Nephron progenitor cell (in vitro differentiated cells): ENCODE measurements at places on chromosomes 5 and 9.
A peak's percentile ranks its signal among the peaks of the same experiment; 100 is the strongest.

DNA sequence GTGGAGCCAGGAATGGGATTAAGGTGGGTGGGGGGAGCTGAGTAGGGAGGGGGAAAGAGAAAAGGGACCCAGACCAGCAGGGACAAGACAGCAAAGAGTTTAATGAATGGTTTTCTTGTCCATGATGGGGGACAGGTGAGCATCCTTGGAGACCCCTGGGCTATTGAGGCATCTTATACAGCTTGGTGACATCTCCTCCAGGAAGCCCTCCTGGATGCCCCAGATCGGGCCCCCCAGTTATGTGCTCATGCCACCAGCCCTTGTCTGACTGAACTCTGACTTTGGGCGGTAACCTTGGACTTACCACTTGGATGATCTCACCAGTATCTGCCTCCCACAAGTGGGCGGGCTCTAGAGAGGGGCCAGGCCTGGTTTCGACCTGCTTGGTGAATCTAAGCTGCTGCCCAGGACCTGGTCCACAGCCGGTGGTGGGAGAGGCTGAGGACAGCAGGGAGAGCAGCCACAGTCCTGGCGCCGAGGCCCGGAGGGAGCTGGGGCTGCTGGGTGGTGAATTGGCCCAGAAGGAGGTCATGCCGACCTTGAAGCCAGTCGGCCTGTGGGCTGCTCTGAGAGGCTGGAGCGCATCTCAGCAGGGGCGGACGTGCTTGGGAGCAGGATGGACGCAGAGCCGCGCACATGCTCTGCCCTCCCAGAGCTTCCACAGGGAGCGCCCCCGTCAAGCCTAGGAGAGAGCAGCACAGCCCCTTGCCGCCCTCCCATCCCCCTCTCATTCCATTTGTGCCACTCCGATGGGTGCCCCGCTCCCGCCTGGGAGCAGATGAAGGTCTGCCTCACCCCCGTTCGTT is 36.2 kb downstream of the UNC5A start:
- DNase-seq, result no peak

DNA sequence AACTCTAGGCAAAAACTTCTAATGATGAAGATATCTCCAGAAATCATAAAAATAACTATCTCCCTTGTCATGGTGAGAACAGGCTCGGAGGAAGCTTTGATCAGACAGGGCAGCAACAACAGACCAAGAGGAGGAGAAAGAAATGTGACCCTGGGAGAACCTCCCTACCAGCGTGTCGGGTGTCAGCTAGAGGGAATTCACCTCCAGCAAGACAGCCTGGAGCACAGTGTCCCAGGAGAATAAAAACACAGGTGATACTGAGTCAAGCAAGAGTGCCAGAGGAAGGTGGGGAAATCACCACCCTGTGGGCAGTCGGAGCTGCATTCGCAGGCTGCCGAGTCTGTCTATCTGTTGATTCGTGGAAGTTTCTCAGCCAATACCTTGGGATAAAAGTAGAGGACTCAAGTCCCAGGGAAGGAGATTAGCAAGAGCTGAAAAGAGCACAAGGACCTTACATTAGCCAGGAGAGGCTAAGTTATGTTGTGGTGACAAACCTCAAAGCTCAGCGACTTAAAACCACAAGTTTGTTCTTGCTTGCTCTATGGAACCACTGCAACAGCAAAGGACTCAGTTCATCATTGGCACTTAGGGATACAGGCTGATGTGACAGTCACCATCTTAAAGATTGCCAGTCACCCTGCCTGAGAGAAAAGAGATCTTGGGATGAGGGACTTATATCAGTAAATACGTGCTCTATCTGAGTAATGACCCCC is 598.3 kb downstream of the CCDC171 start:
- no peak for DNase-seq

DNA sequence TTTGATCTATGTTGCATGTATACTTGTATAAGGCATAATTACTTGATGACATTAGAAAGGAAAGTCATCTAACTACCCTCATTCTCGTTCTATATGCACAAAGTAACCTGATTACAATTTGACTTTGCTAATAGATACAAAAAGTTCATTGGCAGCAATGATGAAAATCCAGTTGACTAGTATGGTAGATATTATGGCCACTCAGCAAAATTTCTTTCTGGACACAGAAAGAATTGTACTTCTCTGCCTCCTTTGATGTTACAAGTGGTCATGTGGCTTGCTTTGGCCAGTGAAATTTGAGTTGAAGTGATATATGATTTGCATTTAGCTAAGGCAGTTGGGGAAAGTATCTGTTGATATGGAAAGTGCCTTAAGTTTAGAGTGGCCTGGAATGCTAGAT is 723.7 kb upstream of the ARRDC3 start:
- no peak for DNase-seq

DNA sequence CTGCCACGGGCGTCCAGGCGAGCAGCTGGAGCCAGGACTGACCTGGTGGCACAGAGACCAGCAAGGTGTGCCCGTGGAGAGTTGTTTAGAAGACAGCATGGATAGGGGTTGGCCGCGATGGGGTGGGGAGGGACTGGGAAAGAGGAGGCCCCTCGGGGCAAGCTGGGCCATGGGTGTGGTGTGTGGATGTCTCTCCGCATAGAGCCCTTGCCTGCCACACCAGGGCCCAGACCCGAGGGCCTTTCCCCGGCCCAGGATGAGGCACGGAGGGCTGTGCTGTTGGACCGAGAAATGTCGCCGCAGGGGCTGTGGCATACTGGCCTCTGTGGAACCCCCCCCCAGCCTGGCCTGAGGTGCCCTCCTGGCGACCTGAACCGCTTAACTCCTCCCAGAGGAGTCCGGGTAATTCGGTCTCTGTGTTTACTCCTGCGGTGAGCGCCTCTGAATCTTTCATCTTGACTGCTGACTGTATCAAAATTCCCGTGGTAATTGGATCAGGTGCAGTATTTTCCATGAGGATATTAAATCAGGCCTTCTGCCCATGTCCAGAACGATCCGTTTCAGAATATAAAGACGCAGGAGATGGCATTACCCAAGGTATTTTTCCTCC is 22.5 kb upstream of the LAMC3 start:
- DNase-seq, result no peak

GRCh38 chr5:76788362-76788761 is 30.5 kb upstream of the F2RL1 start:
- DNase-seq, result no peak

GRCh38 chr9:98755006-98755618 is 41.2 kb downstream of the ANKS6 start:
- no peak for DNase-seq

DNA sequence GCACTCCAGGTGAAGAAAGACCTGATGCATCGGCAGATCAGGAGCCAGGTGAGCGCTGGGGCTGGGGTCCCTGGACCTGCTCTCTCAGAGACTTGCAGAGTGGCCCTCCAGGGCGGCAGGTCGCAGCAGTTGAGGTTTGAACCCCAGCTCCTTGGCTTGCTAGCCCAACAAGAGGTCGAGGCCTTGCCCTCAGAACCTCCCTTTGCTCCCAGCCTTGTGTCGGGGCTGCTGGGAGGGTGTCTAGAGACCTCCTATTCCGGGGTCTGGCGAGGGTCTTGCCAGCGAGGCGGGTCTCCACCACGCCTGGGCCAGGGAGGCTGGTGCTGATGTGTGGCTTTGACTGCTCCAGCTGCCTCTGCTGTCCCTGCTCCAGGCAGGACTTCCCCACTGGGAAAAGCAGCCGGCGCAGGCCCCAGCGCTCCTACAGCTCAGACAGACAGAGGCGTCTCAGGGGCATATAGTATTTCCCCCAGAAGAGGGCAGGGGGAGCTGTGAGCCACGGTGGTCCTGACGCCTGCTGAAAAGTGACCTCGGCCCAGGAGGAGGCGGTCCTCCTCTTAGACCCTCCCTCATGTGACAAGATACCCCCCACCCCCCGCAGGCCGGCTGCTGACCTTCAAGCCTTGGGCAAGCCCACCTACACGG is 38.3 kb downstream of the LRSAM1 start:
- DNase-seq, result peak; percentile 76

DNA sequence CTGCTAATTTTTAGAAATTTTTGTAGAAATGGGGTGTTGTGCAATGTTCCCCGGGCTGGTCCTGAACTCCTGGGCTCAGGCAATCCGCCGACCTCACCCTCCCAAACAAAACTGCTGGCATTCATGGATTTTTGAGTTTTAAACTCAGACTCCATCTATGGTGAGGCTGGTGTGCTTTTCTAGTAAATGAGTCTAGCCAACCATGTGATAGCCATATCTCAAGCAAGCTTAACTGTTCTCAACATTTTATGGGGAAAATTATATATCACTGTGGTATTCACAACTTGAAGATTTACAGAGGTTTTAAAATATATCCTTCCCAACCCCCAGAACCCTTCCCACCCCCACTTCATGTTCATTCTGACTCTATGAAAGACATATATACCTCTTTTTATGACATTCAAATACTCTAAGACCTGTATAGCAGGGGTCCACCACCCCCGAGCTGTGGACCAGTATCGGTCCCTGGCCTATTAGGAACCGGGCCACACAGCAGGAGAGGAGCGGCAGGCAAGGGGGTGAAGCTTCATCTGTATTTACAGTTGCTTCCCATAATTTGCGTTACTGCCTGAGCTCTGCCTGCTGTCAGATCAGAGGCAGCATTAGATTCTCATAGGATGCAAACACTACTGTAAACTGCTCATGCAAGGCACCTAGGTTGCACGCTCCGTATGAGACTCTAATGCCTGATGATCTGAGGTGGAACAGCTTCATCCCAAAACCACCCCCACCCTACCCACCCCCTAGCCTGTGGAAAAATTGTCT is 4.5 kb upstream of the NADK2 start:
- DNase-seq, result no peak

DNA sequence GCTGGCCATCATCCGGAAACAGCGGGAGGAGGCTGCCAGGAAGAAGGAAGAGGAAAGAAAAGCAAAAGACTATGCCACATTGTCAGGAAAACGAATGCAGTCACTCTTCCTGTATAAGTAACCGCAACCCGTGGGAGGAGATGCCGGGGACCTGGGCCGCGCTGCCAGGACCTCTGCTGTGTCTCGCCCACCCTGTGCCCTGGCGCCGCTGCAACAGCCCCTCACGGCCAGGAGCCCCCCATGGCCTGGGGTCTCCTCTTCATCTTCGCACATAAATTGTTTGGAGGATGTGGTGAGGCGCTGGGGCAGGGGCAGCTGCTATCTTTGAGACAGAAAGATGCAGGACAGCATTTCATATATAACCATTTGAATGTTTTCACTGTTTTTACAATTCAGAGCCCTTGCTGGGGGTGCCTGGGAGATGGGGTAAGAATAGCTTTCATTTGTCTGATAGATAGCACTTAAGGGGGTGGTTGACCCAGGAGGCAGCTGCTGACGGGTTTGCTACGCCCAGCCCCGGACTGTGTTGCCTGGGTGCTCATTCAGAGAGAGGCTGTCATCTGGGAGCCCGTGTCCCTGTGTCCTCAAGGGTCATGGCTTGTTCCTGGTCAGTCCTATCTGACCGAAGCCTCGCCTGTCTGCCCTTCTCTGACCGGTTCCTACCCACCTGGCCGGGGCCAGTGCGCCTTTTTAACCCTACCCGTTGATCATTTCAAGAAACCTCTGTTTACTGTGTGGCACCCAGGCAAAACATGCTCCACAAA is 1067.7 kb upstream of the COX7C start:
- no peak for DNase-seq

GRCh38 chr9:108830272-108830671 is 25.5 kb downstream of the ACTL7B start:
- no peak for DNase-seq

- DNase-seq, result no peak
Measured at GRCh38 chr5:135051399-135051798, 17.4 kb upstream of the PITX1 start.

GRCh38 chr9:16637911-16638310 is 232.6 kb downstream of the BNC2 start:
- DNase-seq, result no peak

DNA sequence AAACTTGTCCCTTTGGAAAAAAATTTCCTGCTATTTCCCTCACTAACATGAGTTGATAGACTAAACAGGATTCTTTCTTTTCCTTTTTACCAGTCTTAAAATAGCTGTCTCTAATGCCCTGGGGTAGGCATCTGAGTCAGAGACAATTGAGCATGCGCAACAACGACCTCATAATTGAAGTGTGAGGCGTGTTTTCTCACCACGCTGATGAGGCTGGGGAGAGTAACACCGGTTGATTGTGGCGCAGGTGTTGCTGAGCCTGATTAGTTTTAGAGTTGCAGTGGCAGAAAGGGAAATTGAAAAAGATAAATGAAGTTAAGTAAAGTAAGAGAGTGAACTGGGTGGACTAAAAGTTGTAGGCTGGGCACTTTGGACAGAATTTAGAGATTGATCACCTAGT is 213.7 kb downstream of the TLR4 start:
- no peak for DNase-seq

GRCh38 chr5:17402289-17403121 is 95.5 kb upstream of the TAF11L2 start:
- no peak for DNase-seq

DNA sequence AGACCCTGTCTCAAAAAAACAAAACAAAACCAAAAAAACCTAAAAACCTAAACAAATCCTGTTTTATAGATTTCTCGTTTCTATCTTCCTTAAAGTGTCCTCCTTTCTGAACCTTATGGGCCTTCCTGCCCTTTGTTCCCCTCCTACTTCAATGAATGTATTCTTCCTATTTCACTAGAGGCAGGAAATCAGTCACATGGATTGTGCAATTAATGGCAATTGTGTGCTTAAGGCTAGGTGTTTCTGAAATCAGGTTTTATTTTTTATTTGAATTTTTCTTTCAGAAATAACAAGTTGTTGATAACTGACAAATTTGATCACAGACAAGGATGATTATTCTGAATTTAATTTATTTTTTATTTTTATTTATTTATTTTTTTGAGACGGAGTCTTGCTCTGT is 220.6 kb upstream of the SEMA6A start:
- DNase-seq, result no peak

GRCh38 chr5:125274211-125274610 is 527.8 kb upstream of the ZNF608 start:
- no peak for DNase-seq

GRCh38 chr5:138964647-138965201 is 89.6 kb upstream of the LRRTM2 start:
- DNase-seq, result no peak

DNA sequence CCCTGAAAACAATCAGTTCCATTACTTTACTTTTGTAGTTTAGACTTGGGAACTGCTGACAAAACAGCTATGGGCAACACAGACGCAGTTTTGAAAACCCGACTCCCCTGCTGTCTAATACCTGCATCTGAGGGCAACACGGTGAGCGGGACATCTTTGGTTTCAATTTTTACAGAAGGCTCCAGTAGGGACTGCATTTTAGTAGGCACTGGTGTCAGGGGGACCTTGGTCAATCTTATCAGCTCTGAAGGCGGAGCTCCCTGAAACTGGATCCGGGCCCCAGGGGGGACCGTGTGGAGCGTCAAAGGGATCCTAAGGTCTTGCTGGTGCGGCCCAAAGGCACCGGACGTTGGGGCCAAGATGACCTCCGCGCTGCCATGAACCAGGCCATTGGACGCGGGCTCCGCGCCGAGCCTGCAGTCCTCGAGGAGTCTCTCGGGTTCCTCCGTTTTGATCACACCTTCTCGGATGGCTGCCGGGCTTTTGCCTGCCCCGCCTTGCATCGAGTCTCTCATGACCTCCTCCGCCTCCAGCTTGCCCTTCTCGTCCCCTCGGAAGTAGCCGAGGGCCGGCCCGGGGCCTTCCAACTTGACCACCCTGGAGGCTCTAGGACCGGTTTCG is 1.1 kb downstream of the SOX30 start:
- no peak for DNase-seq

- DNase-seq, result peak; percentile 10
Measured at GRCh38 chr9:34072868-34073590, 24.3 kb upstream of the UBAP2 start.
